Mesenteric fat pad (tissue), 1 donor: ENCODE measurements at places on chromosomes 4 and X.

DNA sequence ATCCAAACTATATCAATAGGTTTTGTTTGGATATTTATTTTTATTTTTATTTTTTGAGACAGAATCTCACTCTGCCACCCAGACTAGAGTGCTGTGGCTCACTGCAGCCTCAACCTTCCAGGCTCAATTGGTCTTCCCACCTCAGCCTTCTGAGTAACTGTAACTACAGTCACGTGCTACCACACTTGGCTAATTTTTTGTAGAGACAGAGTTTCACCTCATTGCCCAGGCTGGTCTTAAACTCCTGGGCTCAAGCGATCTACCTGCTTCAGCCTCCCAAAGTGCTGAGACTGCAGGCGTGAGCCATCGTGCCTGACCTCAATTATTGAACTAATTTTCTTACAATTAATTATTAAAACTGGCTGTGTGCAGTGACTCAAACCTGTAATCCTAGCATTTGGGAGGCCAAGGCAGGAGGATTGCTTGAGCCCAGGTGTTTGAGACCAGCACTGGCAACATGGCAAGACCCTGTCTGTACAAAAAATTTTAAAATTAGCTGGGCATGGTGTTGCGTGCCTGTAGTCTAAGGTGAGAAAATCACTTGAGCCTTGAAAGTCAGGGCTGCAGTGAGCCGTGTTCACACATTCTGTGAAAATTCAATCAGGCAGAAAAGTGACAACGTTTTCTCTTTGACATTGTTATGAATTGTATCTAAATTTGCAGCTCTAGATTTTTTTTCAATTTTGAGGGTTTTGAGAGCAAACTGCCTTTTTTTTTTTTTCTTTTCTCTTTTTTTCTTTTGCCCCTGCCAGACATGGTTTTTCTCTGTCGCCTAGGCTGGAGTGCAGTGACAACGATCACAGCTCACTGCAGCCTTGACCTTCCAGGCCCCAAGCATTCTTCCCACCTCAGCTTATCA lies 66.0 kb downstream of the UBE2K start:
- no peak for DNase-seq

- no peak for DNase-seq
Measured at GRCh38 chrX:48919360-48919841, 577 bp upstream of the PIM2 start.

- no peak for DNase-seq
Measured at GRCh38 chr4:186689476-186689875, 34.2 kb downstream of the FAT1 start.

DNA sequence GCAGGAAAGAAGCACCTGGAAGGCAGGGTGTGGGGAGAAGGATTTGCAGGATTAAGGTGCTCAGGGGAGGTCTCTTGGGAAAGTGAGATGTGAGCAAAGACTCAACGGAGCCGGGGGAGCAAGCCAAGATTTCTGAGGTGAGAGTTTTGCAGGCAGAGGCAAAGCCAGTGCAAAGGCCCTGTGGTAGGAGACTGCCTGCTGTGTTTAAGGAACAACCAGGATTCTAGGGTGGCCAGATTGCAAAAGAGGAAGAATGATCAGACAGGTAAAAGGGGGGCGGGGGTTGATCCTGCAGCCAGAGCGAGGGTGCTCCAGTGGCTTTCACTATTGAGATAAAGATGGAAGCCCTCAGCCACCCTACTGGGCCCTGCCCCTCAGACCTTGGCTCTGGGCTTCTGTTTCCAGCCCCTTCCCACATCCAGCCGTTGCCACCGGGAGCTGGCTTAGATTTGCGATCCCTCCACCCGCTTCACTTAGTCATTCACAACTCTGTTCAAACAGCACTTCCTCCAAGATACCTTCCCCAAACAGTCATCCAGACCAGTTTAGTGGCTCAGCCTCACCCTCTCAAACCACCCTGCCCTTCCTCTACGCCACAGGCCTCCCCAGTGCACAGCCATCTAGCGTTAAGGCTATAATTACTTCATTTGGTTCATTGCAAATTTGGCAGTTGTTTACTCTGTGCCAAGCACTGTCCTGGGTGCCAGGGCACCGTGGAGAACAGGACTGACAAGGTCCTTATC lies 23.3 kb upstream of the BCOR start:
- no peak for DNase-seq

DNA sequence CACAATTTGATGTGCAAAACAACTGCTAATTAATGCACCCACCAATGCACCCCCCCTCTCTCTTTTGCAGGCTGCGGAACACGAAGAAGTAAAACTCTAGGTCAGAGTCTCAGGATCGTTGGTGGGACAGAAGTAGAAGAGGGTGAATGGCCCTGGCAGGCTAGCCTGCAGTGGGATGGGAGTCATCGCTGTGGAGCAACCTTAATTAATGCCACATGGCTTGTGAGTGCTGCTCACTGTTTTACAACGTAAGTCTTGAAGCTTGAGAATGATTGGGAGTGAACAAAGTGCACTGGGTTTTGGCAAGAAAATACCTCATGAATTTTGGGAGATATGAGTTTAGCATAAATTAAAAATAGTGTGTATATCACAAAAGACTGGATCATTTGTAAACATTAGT lies 28.9 kb downstream of the TMPRSS11E start:
- DNase-seq, result no peak

- no peak for DNase-seq
Measured at GRCh38 chrX:97326456-97326855, 442.7 kb downstream of the RPA4 start.

GRCh38 chr4:129998436-129999150 lies 902.6 kb downstream of the C4orf33 start:
- DNase-seq, result peak; percentile 76

- no peak for DNase-seq
Measured at GRCh38 chrX:85964744-85965143, 82.6 kb downstream of the CHM start.

DNA sequence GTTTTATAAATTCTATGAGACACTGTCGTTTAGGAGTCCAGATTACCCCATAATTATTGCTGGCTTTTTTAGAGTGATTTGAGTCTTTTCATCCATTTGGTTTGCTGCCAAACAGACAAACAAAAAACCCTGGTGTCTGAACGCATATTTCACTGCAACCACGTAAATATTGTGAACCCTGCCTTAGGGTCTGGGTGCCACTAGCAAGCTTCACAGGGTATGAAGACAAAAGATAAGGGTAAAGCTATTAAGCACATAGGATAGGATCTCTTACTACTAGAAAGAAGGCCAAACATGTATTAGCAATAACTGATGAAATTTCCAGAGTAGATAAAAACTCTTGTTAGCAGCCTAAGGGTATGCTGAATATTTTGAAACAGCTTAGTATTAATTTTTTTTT lies 143.3 kb downstream of the BANK1 start:
- no peak for DNase-seq

DNA sequence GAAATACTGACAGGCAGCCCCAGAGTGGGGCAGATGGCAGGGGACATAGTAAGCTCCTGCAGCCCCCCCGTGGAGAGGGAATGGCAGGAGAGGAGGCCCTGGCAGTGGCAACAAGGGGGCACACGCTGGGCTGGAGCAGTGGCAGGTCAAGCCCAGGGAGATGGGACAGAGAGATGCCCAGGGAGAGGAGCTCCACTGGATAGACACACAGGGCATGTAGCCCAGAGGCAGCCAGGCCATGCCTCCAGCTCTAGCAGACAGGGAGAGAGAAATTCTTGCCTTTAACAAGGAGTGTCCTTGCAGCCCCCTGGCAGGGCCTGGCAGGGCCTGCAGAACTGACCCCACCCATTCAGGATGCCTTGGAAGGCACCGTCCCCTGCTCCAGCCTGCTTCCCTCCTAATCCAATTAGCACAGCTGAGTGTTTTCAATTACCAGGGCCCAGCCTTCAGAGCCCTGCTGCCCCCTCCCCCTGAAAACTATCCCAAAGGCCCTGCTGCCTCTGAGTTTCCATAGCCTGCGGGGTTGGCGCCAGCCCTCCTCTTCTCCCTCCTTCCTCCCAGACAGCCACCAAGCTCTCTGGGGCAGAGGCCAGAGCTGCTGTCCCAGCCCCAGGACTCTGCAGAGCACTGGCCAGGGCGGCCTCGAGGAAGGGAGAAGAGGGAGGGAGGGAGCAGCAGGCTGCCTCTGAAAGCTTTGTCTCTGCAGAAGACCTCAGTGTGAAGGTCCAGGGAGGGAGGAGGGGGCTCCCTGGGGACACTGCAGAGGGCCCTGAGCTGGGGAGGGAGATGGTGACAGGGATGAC lies 12.5 kb downstream of the L1CAM start:
- no peak for DNase-seq

DNA sequence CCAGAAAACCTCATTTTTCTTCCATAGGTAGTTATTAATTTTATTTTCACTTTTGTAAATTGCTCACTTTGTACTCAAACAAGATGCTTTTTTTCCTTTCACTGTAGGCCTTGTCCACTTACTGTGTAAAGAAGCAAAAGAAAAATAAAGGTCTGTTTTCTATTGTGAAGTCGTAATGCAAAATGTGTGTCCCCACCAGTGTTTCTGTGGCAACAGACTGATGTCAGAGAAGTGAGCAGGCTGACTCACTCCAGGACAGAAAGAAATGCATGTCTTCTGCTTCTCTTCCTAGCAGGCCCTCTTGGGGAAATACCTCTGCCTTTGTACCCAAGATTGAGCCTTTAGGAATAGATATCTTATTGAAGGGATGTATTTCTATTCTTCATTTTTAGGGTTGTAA lies 30.3 kb downstream of the INPP4B start:
- no peak for DNase-seq

DNA sequence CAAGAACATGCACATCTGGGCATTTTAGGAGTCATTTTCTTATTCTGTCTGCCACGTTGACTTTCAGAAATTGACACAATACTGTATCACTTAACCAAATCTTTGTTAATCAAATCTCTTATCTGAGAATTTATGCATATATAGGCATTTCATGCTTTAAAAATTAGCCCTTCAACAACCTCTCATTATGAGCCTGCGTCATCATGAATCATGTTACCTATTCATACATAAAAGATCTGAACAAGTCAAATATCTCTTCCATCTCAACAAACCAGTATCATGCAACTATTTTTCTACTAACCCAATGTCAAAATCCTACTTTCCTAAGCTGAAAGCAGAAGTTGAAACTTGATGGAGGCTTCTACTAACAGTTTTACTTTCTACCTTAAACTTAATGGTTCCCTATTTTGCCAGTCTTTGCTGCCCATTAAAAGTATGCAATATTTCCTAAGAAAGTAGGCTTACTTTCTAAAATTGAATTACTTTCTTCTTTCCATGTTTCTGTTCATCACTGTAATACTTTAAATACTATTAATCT lies 1.8 kb downstream of the ADAM29 start:
- no peak for DNase-seq

GRCh38 chrX:41442824-41443550 lies 4.2 kb upstream of the NYX start:
- DNase-seq, result no peak

- DNase-seq, result no peak
Measured at GRCh38 chrX:100645106-100645505, 1.1 kb downstream of the SRPX2 start.

DNA sequence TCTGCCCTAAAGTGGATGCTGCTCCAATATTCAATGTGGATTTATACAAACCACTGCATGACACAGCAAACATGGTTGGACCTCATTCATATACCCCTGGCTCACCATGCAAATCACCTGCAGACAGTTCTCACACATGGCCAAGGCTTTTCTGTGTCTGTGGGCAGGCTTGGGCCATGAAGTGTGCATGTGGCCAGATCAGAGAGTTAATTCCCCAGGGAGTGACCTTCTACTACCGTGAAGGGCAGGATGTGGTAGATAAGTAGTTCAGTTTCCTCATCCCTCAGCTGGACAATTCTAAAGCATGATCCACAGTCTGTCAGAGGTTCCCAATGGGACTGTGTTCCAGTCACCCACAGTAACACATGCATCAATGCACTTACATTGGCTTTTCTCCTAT lies 24.6 kb upstream of the BCLAF3 start:
- no peak for DNase-seq

- no peak for DNase-seq
Measured at GRCh38 chrX:15929194-15929593, 74.6 kb upstream of the AP1S2 start.

DNA sequence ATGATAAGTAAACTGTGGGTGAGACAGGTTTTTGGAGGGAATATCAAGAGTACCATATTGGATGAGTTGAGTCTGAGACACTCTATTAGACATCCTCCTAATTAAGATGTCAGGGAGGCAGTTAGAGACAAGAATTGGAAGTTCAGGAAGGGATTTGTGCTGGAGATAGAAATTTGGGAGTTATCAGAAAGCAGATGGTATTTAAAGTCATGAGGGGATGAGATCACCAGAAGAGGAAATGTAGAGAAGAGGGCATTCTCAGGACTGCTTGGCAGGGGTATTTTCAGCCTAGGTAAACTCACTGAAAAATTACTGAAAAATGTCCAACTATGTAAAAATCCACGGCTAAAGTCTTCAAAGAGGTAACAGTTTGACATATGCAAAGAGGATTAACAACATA lies 161.6 kb upstream of the PGRMC2 start:
- no peak for DNase-seq

- DNase-seq, result no peak
Measured at GRCh38 chr4:151865744-151866591, 105.2 kb upstream of the GATB start.

DNA sequence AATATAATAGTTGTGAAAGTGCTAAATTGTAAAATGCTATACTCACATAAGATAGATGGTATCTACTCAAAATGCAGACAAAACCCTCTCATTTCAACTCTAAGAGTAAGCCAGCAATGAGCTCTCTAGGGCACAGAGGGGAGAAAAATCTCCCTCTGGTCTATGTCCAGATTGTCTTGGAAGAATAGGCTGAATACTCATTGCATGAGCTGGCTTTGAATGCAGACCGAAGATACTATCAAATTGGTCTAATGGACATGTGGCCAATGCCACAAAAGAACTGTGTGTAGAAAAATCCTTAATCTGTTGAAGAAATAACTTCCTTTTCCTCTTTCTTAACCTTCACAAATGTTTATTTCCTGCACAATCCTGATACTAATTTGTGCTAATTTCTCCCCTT lies 3.5 kb downstream of the ZXDA start:
- DNase-seq, result no peak

- DNase-seq, result no peak
Measured at GRCh38 chrX:70969635-70970481, 39.0 kb upstream of the SLC7A3 start.

DNA sequence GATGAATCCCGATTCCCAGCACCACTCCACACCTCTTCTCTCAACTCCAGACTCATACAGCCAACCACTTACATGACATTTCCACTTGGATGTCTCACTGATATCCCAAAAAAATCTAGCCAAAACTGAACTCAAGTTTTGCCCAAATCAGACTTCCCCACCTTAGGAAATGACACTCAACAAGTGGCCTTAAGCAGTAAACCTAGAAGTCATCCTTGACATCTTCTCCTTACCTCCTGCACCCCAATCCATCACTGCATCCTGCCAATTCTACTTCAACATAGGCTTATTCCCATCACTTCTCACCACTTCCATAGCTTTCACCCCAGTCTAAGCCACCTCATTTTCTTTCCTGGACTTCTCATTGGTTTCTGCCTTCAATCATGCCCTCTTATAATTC lies 39.1 kb downstream of the PRPS1 start:
- no peak for DNase-seq

DNA sequence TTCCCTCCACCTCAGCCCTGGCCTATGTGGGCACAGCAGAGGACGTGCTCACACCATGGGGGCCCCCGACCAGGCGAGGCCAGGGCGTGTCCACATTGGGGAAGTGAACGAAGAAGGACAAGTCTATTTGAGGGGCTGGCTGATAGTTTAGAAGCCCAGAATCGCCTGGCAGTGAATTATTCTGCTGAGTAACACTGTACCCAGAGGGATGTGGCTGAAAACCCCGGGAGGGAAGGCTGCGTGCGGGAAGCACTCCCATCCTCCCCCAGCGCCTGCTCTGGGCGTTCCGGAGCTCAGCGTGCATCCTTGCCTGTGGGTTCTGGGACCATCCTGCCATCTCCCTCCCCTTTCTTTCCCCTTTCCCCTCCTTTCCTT lies 66.6 kb downstream of the TRMT44 start:
- DNase-seq, result peak; percentile 87
